Stimulated activated CD8-positive, alpha-beta memory T cell treated with anti-CD3 and anti-CD28 coated beads, Interleukin-7, amount 100 ng/mL, for 1 hour (primary cell): ENCODE measurements at places on chromosomes 13 and 19.

DNA sequence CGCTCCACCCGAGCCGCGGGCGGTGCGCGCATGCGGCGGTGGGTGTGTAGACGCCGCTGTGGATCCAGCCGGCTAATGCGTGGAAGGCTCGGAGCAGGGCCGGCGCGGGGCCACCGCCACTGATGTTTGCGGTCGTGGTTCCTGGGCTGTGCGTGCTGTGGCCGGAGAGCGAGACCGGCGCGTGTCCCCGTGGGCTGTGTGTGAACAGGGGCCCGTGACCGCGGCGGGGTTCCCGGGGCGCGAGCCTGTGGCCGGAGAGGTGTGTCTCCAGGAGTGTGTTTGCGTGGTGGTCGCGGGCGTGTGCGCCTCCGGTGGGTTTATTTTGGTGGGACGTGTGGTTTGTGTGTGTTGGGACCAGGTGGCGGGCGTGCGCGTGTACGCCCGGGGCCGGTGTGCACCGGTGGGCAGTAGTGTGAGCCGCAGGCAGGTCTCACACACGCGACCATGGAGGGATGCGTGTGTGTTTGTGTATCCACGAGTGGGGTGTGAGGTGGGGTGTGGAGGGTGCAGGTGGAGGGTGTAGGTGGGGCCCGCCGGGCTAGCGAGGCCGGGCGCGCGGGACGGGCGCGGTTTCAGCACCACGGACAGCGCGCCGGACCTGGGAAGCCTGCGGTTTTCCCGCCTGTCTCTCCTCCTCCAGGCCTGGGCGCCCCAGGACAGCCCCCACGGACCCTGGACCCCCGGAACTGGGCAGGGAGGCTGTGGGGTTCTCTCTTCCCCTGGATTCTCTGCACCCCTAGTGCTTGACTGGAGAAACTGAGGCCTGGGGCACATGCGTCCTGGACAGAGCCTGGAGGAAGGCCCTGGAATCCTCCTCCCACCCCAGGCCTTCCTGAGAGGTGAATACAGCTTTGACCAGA lies 1.6 kb downstream of the HCN2 start:
- DNase-seq = no peak

- DNase-seq = no peak
These were observed 82.1 kb upstream of the FRY start for GRCh38 chr13:31949486-31949885.

- no peak for DNase-seq
These were observed 16.4 kb downstream of the ZNF574 start for GRCh38 chr19:42092350-42092749.

GRCh38 chr13:107809125-107809524 lies 406.2 kb downstream of the LIG4 start:
- DNase-seq = no peak

GRCh38 chr13:111861766-111862366 lies 205.1 kb upstream of the SOX1 start:
- DNase-seq = no peak

- DNase-seq = no peak
These were observed 152.7 kb downstream of the TNFRSF19 start for GRCh38 chr13:23722726-23723453.

- no peak for DNase-seq
These were observed 512.8 kb downstream of the UQCRFS1 start for GRCh38 chr19:28700176-28700575.

- no peak for DNase-seq
These were observed 7.2 kb downstream of the ATP8A2 start for GRCh38 chr13:25379011-25379410.

GRCh38 chr13:110616103-110617101 lies 1.1 kb downstream of the NAXD start:
- DNase-seq = no peak

DNA sequence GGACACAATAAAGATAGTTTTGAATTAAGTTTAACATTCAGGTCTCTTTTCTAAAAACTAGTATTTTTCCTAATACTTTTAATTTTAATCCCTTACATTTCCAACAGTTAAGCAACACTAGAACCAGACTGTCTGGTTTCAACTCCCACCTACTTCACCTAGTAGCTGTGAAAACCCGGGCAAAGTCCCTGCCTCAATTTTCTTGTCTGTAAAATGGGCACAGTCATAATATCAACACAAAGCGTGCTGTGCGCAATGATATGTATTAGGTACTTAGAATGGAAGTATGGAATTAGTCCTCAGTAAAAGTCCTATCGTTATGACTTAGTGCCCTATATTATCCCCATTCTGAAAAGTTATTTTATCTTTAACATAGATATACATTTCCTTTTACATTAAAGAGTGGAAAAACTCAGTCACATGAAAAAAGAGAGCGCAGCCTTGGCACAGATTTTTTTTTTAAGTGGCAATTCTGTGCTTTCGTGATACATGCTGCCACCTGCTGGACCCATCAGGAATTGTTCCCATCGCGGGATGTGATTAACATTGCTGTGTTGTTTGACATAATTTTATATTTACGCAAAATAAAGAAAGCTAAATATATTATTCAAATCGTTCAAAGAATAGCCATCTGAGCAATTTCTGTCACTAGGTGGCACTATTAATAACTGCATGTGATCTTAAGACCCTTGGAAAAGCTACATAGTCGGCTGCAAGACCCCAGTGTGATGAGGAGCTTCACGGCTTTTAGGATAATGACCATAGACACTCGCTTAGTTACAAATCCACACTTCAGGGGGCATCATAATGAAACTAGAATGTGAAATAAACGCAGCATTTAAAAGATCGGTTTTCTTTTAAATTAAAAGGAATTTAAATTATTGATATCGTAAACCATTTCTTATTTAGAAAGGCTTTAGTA lies 59.9 kb downstream of the LIG4 start:
- DNase-seq = peak; percentile 11

DNA sequence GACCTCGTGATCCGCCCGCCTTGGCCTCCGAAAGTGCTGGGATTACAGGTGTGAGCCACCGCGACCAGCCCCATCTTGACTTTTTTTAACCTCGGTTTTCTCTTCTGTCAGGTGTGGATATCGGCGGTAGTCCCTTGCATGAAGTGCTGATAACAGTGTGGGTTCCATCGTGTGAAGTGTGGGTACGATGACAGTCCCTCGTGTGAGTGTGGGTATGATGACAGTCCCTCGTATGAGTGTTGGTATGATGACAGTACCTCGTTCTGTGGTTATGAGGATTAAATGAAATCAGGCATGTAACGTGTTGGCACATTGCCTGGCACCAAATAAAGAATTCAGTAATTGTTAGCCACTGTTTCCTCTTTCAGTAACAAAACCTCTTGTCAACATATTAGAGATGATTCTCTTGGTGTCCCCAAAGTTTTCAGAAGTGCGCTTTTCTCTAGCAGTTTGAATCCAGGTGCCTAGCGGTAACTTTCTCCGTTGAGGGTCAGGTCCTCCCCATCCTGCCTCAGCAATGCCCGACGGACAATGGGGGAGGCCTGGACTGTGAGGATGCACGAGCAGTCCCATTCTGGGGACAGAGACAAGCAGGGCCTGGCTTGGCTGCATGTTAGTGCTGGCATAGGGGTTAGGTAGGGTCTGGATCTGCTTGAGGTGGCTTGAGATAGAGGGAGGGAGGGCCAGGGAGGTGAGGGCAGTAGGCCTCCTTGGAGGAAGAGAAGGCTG lies 15.3 kb downstream of the GATAD2A start:
- DNase-seq = no peak

DNA sequence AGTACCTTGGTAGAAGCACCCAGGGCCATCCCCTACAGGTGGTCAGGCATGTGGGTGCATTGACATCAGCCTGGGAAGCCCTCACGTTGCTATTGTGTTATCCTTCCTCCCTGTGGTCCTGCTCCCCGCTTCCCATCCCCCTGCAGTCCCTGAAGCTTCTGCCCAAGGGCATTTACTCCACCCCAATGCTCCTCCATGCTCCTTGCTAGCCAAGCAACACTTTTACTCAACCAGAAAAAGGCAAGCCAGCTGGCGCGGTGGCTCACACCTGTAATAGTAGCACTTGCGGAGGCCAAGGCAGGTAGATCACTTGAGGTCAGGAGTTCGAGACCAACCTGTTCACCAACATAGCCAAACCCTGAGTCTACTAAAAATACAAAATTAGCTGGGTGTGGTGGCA lies 54.8 kb upstream of the LATS2 start:
- DNase-seq = no peak

GRCh38 chr19:33374236-33374714 lies 766 bp downstream of the CEBPG start:
- no peak for DNase-seq

DNA sequence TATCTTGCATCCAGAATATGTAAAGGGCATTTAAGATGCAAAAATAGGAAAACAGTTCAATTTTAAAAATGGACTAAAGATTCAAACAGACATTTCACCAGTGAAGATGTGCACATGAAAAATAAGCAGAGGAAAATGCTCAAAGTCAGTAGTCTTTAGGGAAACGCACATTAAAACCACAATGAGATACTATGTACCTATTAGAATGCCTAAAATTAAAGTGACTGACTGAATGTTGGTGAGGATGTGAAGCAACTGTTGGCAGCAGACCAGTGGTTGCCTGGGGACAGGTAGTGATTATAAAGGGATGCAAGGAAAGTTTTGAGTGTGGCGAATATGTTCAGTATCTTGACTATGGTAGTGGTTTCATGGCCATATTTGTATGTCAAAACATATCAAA lies 75.2 kb downstream of the DGKH start:
- no peak for DNase-seq

GRCh38 chr19:33674626-33675367 lies 53.0 kb downstream of the CHST8 start:
- DNase-seq = no peak

DNA sequence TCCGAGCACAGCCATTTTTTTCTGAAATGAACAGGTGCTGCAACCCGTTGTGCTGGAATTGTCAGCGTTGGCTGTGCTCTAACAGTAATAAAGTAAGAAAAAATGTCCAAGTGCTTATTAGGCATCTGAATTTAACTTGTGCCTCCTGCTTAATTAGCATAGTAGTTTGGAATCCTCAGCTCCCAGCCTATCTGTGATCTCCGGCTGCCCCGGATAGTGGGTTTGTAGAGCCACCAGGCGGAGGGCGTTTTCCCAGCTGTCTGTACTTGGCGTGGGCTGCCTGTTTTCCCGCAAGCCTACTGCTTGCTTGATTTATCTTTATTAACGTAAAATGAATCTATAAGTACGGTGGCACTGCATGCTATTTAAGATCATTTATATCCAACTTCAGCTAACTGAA lies 137.9 kb downstream of the MTUS2 start:
- no peak for DNase-seq

DNA sequence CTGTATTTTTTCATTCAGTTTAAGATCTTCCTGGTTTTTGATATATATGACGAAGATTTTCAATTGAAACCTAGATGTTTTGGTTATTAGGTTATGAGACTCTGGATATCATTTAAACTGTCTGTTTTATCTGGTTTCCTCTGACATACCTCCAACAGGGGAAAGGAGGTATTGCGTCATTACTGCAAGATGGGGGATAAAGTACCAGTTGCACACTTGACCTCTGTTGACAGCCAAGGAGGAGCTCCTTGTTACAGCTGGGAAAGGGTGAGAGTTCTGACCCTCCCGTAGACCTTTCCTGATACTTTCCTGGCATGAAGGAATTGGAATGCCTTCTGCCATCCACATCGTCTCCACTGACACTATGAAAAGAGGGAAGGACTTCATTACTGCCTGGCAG lies 82.0 kb upstream of the SHISA2 start:
- no peak for DNase-seq

DNA sequence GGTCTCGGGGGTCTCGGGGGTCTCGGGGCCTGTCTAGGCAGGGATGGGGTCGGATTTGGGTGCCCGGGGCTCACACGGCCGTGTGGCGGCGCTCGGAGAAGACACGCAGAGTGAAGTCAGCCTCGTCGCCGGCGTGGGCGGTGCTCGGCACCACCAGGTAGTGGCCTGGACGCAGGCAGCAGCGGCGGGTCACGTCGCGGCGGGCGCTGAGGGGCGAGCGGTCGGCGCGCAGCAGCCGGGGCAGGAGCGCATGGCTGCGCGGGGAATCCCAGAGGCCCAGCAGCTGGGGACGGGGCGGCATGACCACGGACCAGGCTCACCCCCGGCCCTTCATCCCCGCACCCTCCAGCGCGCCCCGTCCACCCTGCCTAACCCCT lies 8.2 kb downstream of the CAPN12 start:
- DNase-seq = no peak

- DNase-seq = no peak
These were observed 46.0 kb downstream of the C13orf46 start for GRCh38 chr13:113927661-113928581.

- DNase-seq = no peak
These were observed 452.0 kb downstream of the SLITRK6 start for GRCh38 chr13:85347251-85347650.

GRCh38 chr19:42524250-42524649 lies 4.0 kb downstream of the CEACAM1 start:
- DNase-seq = no peak

GRCh38 chr13:36724141-36724540 lies 50.3 kb downstream of the SERTM1 start:
- DNase-seq = no peak

GRCh38 chr19:22901431-22902130 lies 69.5 kb downstream of the ZNF723 start:
- no peak for DNase-seq

DNA sequence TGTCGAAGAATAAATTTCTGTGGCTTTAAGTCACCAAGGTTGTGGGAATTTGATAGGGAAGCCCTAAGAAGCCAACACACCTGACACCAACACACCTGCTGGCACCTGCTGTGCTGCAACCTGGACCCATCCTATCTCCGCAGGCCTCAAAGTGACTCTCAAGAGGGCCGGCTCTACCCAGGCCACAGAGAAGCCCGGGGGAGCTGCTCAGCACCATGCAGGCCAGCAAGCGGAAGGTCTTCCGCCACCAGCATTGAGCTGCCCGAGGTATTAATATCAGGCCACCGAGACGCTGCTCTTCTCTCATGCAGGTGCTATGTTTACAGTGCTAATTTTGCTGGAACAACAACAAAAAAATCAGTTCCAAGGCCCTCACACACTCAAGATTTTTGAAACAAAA lies 32.2 kb upstream of the CD33 start:
- no peak for DNase-seq

GRCh38 chr19:3346677-3347353 lies 19.6 kb upstream of the NFIC start:
- no peak for DNase-seq

DNA sequence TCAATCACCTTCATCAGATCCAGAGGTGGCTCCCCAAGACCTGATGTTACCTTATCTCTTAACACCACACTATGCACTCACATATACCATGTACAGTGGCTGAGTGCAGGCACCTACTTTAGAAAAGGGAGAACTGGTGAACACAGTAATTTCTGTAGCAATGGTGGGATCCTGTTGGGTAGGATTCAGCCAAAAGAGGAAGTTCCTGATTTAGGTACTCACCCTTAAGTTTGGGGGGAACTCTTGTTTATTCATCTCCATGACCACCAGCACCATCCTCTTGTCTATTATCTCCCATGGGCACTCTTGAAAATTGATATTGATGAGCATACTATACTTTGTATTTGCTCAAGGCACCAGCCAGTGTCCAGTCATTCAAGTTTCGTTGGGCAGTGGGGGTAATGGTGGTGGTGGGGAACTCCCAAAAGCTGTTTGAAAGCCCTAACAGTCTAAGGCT lies 324.4 kb downstream of the LMO7 start:
- no peak for DNase-seq
